ELR (cell line): ENCODE measurements at places on chromosomes 5 and 9.
A peak's percentile ranks its signal among the peaks of the same experiment; 100 is the strongest.

- peak; percentile 91 for DNase-seq
Observed at GRCh38 chr9:72477930-72478518, 43.4 kb upstream of the TMC1 start.

- DNase-seq: peak; percentile 62
Observed at GRCh38 chr5:106290841-106291240, 1379.9 kb downstream of the EFNA5 start.

GRCh38 chr9:3650994-3651622, 125.3 kb upstream of the RFX3 start:
- no peak for DNase-seq

DNA sequence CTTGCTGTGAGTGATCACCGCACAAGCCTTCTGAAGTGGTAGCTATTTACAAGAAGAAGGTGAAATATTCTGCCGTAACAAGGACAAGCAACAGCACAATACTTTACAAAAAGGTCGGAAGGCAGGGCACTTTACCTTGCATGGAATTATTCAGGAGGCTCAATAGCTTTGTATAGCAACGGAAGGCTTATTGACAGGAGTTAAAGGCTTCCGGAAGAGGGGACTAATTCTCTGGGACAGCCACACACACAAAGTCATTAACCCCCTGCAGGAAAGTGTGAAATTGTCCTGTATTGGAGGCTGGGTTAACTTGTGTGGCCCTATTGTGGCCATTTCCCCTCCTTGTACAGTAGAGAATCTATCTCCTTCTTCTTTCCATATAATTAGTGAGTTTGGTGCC, 199.3 kb upstream of the SEMA6A start:
- no peak for DNase-seq

GRCh38 chr5:35482167-35482755, 135.4 kb upstream of the SPEF2 start:
- no peak for DNase-seq

DNA sequence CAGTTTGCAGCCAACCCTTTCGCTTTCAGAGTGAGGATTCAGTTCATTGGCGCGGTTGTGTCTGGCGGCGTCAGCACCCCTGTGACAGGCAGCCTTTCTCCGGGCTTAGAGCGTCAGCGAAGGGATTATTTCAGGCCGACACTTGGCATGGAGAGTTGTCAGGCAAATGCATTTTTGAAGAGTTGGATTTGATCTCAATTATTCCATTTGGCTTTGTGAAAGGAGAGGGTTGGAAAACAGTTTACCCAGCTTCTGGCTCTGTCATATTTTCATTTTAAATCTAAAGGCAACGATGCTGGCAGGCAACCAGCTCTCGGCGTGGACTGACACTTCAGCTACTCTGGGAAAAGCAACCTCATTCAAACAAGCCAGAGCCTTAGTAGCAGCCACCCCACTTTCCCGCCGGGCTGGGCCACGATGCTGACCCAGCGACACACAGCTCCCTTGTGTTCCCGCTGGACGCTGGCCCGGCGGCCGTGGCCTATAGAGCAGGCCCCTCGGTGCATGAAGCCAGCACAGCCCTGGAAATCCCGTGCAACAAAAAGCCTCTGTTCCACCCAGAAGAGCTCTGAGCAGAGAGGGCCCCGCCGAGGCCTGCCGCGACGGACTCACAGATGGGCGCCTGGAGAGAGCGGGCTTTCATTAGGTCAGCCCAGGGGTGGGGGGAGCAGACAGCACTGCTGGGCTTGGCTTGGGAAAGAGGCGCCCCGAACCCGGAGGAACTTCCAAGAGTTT, 28.9 kb upstream of the LPCAT1 start:
- no peak for DNase-seq

DNA sequence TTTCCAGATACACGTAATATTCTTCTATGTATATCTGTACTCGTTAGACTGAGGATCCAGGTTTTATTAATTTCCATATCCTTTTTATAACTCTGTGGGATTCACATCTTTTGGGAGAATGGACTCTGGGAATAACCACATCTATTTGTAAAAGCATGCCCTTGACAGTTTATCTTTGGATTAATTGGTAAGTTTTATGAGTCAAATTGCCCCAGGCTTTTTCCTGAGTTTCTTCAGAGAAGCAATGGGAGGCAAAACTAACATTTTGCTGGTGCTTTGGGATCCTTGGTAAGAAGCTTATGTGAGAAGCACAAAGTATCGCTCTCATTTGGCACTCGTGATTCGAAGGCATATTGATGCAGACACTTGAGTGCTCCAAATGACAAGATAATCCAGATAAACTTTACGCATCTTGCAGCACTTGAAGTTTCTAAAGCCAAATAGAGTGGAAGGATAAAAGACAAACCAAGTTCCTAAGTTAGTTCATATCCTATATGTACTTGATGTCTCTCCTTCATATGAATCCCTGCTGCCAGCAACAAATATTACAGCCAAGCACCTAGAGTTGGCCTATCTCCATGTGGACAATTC, 324.7 kb downstream of the TLE4 start:
- DNase-seq: peak; percentile 45

DNA sequence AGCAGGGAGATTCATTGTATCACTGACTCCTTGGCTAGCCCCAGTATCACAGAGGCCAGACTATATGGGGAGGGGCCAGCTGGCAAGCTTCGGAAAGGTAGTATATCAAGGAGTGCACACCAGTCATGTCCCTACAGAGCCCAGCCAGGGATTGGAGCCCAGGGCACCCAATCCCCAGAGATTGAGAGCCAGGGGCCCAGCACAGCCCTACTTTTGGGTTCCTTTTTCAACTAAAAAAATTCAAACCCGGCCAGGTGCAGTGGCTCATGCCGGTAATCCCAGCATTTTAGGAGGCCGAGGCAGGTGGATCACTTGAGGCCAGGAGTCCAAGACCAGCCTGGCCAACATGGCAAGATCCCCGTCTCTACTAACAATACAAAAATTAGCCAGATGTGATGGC, 5.4 kb upstream of the MYORG start:
- no peak for DNase-seq

- DNase-seq: peak; percentile 0
Observed at GRCh38 chr9:22693156-22693555, 246.5 kb downstream of the DMRTA1 start.

DNA sequence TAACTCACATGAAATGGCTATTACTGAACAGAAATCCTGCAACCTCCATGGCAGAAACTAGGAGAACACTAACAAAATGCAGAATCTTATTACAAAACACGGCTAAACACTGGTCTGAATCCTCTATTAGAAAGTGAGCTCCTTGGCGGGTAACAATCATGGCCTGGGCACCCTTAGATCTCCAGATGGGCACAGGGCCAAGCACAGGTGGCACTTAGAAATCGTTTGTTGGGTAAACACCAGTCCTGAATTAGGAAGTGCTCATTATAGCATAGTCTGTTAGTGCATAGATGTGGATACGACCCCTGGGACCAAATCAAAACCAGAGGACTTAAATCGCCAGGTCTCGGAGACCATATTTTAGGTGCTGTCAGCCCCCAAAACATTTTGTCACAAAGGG, 14.4 kb downstream of the VDAC1 start:
- no peak for DNase-seq

- DNase-seq: peak; percentile 40
Observed at GRCh38 chr5:75584641-75585040, 26.6 kb upstream of the ANKDD1B start.

DNA sequence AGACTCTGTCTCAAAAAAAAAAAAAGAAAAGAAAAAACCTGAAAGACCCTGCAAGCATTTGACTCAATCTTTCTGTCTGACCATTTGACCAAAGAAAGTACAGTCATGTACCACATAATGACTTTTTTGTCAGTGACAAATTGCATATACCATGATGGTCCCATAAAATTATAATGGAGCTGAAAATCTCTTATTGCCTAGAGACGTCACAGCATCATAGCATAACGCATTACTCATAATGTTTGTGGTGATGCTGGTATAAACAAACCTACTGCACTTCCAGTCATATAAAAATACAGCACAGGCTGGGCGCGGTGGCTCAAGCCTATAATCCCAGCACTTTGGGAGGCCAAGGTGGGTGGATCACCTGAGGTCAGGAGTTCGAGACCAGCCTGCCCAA, 10.5 kb downstream of the ECM2 start:
- DNase-seq: peak; percentile 83

- no peak for DNase-seq
Observed at GRCh38 chr5:146047396-146047795, 58.0 kb downstream of the PLAC8L1 start.

DNA sequence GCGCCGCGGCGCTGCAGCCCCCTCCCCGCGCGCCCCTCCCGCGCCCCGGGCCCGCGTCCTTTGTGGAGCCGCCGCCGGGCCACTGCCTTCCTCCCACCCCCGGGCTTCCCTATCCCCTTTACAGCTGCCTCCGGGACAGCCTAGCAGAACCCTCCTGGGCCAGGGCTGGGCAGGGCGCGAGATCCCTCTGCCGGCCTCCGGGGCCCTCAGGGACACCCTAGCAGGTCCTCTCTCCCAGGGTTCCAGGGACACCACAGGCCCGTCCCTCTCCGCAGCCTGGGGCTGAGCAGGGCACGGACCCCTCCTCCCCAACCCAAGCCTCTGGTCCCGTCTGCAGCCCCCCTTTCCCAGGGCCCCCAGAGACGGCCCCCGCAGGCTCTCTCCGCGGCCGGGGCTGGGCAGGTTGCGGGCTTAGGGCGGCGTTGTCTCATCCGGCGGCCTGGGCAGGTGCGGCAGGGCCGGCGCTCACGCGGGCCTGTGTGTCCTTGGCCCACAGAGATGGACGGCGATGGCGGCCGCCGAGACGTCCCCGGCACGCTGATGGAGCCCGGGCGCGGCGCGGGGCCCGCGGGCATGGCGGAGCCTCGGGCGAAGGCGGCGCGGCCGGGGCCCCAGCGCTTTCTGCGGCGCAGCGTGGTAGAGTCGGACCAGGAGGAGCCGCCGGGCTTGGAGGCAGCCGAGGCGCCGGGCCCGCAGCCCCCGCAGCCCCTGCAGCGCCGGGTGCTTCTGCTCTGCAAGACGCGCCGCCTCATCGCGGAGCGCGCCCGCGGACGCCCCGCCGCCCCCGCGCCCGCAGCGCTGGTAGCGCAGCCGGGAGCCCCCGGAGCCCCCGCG, 710 bp downstream of the WNK2 start:
- DNase-seq: no peak

DNA sequence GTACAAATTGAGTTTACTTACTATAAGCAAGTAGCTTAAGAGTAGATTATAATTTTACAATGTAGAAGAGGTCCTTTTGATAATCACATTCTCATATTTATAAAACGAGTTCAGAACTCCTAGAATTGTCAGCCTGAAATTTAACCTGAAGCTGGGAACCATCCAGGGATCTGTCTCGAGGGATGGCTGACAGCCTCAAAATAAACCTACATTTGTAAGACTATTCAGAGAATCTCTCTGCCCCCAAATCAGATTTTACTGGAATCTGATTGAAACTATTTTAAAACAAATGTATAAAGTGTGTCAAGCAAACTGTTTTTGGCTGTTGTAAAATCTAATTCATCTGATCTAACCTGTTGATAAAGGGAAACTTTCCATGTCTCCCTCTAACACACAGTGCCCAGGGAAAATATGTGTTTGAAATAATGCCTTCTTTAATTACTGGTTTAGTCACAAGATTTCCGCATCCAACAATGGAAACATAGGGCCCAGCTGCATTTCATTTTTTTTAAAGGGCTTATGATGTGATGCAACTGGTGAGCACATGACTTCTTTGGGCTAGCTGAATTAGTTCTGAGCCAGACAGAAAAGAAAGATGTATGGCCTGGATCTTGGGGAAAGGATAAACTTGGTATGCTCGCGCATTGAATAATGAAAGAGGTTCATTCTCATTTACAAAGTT, 30.3 kb downstream of the SLC25A46 start:
- no peak for DNase-seq

GRCh38 chr5:73691302-73692080, 65.5 kb downstream of the ARHGEF28 start:
- DNase-seq: peak; percentile 62

DNA sequence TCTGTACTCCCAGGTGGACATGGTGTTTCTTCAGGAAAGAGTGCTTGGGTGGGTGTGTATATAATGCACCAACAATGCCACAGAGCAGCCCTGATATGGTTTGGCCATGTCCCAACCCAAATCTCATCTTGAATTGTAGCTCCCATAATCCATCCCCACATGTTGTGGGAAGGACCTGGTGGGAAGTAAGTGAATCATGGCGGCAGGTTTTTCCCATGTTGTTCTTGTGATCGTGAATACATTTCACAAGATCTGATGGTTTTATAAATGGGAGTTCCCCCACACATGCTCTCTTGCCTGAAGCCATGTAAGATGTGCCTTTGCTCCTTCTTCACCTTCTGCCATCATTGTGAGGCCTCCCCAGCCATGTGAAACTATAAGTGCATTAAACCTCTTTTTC, 158.5 kb downstream of the NR3C1 start:
- DNase-seq: peak; percentile 55

DNA sequence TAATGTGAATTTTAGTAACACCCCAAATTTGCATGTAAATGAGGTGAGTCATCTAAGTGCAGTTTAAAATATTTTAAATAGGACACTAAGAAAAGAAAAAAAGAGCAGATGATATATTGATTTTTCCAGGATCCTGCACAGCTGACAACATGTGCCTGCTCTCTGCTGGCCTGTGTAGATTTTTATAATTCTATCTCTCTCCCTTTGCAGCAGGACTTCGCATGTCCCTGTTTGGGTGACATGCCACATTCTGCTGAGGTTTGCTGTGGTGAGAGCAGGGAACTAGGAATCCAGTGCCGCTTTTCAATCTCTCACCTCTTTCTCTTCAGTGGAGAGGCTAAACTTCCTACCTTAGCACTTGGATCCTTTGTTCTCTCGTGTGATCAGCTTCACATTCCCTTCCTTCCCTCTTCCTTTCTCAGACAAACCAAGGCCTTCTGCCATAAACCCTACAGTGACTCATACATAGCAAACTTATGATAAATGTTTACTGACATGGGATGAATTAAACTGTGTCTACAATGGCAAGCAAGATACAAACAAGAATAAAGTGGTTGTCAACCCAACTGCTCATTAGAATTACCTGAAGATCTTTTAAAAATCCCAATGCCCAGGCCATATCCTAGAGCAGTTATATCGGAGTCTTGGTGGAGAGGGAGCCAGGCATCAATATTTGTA, 198.8 kb upstream of the EFNA5 start:
- peak; percentile 88 for DNase-seq

DNA sequence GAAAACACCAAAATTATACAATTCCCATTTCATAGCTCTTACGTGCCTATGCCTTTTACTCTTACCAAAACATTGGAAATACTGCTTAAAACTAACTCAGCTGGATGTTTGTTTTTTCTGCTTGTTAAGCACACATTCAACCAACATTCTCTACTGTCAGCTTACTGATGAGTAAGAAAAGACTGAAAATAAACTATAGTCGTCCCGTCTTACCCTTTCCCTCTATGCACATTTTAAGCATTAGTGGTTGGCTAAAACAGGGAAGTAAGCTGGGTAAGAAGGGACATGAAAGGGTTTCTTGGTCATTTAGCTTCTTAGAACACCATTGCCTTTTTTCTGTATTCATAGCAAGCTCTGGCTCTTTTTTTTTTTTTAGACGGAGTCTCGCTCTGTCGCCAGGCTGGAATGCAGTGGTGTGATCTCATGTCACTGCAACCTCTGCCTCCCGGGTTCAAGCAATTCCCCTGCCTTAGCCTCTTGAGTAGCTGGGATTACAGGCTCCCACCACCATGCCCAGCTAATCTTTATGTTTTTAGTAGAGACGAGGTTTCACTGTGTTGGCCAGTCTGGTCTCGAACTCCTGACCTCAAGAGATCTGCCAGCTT, 232.1 kb upstream of the PCSK5 start:
- DNase-seq: no peak
